Activated CD8-positive, alpha-beta T cell treated with anti-CD3 and anti-CD28 coated beads for 36 hours (primary cell): ENCODE measurements at places on chromosomes 2 and 18. TPM values are rescaled to one million over a fixed set of nuclear protein-coding genes. Genes with fewer than 3 reads are reported as not detected.

The EIF2AK2 gene
- 49.3 TPM for total RNA-seq

The RND3 gene
- total RNA-seq = not detected

The UGT1A4 gene
- total RNA-seq = not detected

The HOXD11 gene
- total RNA-seq = not detected

The SDC1 gene
- 0.14 TPM for total RNA-seq

The RBM43 gene
- 3.4 TPM for total RNA-seq

The CD302 gene
- total RNA-seq = 0.43 TPM

The ELOA2 gene
- not detected for total RNA-seq

The DCDC2C gene
- not detected for total RNA-seq

The NEU2 gene
- total RNA-seq = not detected

The NRBP1 gene
- 62.1 TPM for total RNA-seq
